ENCODE measurements at places on chromosomes 4 and X.

DNA sequence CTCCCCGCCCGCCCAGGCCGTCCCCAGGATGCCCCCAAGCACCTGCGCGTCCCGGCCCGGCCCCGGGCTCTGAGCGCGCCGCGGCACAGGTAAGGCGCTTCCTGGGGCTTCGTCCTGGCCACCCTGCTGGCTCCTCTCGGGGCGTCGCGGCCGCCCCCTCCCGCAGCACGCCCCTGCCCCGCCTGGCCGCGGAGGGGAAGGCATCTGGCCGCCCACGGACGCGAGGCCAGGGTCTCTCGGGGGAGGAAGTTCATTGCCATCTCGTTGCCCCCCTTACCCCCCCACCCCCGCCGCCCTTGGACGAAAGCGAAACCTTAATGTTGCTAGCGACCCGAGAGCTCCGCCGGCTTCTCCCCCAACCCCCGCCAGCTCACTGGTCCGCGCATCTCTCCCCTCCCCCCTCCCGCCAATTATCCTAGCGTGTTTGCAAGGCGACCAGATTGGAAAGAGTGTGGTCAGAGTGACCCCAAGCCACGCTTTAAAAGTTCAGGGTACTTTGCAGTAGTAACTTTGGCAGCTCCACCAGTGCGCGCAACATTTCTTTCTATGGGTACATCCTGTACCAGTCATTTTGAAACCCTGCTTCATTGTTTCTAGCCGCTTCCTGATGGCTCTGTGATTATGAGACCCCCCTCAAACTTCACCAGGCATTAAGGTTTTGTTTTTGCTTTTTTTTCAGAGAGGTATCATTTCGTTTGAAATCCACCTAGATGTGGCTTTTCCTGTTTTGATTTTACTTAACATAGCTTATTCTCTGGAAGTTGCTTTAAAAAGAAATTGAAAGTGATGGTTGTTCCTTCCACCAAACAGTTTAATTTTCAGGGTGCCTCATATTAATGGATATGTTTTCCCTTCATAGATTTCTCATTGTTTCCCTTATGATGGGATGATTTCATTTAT, 626 bp downstream of the TBC1D1 start:
- DNase-seq = no peak

GRCh38 chr4:3411676-3412075, 30.1 kb upstream of the HGFAC start:
- DNase-seq = no peak

- no peak for DNase-seq
These were observed 265.4 kb downstream of the COL25A1 start for GRCh38 chr4:109037026-109037425.

- no peak for DNase-seq
These were observed 34.5 kb downstream of the ZFX start for GRCh38 chrX:24184018-24184417.

DNA sequence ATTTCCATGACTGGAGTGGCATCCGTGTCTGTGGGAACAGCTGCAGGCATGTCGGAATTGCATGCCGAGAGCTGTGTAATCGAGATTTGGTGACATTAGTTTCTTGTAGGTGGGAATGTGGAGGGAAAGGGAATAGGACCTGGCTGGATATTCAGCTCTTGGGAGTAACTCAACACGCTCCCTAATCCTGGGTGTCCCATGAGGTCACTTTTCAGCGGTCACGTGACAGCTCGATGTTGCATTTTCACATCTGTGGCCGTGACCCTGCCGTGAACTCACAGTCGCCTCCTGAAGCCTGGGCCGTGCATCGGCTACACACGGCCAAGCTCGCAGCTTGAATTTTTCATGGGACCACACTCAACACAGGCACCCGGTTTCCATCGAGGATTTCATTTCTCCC, 25.8 kb upstream of the PSAPL1 start:
- DNase-seq = no peak

DNA sequence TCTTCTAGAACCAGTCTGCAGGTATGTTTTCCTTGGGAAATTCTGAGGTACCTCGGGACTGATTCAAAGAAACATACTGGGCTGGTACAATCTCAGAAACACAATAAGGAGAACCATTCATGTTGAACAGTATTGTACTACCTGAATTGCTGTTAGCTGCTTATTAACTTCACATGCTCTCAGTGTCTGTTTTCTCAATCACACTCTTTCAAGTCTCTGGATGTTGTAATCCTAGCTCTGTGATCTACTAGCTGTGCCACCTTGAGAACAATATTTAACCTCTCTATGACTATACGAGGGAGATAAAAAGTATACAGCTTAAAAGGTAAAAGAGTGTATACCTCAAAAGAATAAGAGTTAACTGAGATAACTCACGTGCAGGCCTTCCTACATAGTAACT, 10.3 kb downstream of the CCDC158 start:
- DNase-seq = no peak

GRCh38 chrX:25534091-25534490, 518.3 kb upstream of the ARX start:
- DNase-seq = no peak

GRCh38 chr4:186829740-186830449, 106.2 kb upstream of the FAT1 start:
- DNase-seq = no peak

- DNase-seq = no peak
These were observed 65.0 kb downstream of the SCD5 start for GRCh38 chr4:82733636-82734035.

DNA sequence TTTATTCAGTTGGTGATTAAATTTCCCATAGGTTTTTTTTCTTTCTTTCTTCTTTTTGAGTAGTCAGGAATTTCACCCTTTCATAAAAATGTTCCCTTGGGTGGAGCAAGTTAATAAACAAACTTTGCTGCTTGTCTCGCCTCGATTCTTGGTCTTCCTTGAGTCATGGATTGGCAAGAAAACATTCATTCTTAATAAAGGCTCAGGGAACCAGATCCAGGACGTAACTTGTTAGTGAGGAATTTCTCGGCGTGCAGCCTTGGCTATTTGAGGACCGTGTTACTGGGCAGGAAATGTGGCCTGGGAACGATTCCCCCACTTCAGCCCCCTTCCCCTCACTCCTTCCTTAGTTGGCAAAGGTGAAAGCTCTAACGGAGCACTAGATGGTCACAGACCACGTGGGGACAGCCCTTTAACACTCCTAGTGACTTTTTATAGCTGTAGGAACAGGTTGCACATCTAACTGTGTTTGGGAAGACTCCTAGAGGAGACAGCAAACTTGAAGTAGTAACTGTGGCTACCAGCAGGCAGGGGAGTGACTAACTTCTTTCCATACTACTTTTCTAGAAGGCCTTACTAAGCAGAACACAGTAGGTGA, 106.8 kb downstream of the UCHL1 start:
- DNase-seq = no peak

GRCh38 chr4:84938316-84938715, 28.2 kb downstream of the WDFY3 start:
- DNase-seq = no peak

DNA sequence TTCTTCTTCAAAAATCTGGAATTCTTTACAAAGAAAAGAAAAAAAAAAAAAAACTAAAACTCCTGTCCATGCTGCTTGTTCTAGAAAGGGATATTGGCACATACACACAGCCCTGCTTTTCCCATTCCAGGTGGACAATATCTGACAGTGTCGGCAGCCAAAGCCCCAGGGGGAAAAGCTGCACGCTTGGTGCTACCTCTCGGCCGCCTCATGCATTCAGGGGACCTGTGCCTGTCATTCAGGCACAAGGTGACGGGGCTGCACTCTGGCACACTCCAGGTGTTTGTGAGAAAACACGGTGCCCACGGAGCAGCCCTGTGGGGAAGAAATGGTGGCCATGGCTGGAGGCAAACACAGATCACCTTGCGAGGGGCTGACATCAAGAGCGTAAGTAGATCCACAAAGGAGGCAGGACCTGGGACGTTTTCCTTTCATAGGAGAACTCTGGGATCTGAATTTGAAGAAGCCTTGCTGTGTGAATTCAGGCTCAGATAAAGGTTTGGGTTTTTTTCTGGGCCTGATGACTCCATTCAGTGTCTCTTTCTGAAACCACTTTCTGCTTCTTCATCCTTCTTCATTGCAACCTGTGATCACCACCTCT, 71.9 kb downstream of the NPNT start:
- DNase-seq = no peak

DNA sequence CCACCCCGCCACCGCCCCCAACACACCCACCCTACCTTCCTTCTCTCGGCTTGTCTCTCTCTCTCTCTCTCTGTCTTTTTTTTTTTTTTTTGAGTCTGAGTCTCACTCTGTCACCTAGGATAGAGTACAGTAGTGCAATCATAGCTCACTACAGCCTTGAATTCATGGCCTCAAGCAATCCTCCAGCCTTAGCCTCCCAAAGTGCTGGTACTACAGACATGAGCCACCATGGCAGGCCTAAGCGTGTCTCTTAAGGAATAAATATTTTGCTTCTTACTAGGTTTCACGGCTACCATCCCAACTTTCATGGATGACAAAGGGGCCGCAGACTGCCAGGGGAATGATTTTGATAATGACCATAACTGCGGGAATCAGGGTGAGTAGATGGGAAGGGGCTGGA, 55.8 kb downstream of the SSX7 start:
- no peak for DNase-seq

DNA sequence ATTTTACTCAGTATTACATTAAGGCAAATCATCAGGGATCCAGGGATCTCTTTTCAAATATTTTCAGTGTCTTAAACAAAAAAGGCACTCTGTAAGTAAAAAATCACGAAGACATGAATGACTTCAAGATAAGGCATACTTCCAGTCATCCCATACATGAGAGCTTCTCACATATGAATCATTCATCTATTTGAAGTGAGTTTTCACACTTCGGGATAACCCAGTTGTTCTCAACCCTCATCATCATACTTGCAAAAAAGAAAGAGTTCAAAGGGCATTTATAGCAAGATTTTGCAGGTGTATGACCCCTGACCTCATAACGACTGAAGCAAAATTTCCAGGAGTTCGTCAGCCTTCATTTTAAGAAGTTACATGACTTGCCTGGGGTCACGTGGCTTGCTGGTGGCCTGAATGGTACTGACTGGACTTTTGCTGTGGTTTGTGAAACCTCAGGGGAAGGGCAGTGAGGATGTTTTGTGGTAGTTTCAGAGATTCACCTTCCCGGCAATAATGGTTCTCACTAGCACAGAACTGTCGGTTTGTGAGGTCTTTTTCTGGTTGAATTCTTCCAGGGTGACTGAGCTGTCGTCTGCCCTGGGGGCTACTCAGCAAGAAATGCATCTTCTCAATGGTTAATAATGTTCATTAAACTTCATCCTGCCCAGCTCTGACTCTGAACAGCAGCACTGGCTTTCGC, 115.8 kb upstream of the SHISA3 start:
- DNase-seq = no peak

DNA sequence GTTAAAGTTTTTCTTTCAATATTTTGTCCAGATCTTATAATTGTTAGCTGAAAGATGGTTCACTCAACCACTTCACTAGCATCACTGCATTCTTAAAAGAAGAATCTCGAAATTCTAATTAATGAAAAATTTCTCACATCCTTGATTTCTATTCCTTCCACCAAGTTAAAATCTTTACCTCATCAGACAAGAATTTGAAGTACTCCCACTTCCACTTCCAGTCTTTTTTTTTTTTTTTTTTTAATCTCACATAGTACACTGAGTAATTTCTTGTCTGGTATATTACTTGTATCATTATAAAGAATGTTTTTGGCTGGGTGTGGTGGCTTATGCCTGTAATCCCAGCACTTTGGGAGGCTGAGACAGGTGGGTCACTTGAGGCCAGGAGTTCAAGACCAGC, 73.2 kb downstream of the FBXW7 start:
- no peak for DNase-seq

DNA sequence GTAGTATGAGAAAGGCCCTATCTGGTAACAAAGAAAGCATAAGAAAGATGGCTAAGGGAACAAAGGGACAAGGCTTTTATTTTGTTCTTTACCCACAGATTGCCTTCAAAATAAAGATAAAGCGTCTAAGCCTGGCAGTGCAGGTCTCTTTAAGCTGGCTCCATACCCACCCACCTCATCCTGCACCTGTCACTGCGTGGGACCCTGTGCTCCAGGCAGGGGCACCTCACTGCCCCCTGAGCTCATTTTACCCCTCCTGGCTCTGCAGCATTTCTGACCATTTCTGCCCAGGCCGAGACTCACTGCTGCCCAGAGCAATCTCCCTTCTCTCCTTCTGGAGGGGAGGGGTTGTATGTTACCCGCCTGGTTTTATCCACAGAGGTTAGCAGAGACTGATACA, 1.7 kb upstream of the CYP4V2 start:
- no peak for DNase-seq

- DNase-seq = no peak
These were observed 891 bp downstream of the CISD2 start for GRCh38 chr4:102869569-102870197.

GRCh38 chr4:92304606-92305005, 840 bp downstream of the GRID2 start:
- DNase-seq = no peak

DNA sequence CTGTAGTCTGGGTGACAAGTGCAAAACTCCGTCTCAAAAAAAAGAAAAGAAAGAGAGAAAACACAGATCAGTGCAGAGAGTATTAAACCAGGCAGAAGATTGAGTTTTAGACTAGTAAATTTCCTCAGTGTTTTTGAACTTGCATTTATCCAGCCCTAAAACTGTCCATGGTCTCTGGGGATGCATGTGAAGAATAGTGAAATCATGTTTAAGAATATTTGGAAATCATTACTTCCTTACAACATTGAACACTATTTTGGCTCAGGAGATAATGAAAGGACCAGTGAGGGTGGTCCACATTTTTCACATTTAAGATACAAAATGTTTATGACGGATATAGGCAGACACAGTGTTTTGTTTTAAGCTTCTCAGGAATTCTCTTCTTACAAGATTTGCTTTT, 195.8 kb upstream of the RASGEF1B start:
- no peak for DNase-seq

DNA sequence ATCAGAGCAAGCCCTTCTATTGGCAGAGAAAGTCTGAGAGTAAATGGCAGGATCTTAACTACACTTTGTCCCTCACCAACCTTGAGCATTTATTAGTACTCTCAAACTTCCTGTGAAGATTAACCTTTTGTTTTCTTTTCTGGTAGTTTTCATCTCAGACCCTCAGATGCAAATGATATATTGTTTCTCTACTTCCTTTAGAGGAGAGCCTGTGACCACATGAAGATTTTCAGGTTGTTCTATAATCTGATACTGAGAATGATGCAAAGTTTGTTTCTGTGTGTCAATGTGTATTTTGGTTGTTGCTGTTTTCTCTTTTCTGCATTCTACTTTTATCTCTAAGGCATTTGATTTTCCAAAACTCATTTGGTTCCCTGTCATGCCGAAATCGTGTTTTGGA, 165.8 kb upstream of the CYSLTR1 start:
- no peak for DNase-seq

- DNase-seq = no peak
These were observed 90.4 kb upstream of the VEGFC start for GRCh38 chr4:176883108-176883550.

DNA sequence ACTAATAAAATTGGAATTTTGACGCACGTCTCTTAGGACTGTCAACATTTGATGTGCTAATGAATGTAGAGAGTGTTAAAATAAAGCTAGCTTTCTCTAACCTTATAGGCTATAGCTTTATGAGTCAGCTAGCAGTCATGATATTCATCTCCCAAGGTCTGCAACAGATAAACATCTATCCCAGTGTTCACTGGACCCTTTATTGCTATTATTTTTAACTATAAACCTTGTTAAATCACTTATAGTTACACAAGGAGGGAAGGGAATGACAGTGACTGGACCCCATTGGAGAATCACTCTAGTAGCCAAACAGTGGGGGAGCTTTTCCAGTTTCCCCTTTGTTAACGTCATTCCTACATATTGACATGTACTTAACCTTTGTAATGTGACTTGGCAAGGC, 67.9 kb upstream of the SHISA3 start:
- no peak for DNase-seq
